H4 (cell line): ENCODE measurements at places on chromosomes 11 and 22. TPM values are rescaled to one million over a fixed set of nuclear protein-coding genes. Genes with fewer than 3 reads are reported as not detected.
A peak's percentile ranks its signal among the peaks of the same experiment; 100 is the strongest.

Gene BEST1
- total RNA-seq, result 0.39 and 0.62 TPM in 2 replicates

Gene MISFA
- total RNA-seq, result 2.8 and 4.3 TPM in 2 replicates

- DNase-seq, result no peak
These were observed 6.3 kb upstream of the ARHGAP8 start for GRCh38 chr22:44745853-44746789.

- peak; percentile 66 for DNase-seq
These were observed 5.6 kb upstream of the TMA7B start for GRCh38 chr22:39954584-39955055.

DNA sequence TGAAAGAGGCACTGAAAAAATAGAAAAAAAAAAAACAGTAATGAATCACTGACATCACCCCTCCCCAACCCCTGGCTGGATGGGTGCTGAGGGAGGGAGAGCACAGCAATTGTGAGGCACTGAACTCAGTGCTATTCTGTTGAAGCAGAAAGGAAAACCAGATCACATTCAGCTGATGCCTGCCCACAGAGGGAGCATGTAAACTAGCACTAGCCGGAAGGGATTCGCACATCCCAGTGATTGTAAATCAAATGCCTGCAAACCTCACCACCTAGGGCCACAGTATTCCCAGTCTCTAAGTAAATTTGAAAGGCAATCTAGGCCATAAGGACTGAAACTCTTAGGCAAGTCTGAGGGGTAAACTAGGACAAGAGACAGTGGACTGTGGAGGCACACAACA is 772.0 kb upstream of the CCDC179 start:
- no peak for DNase-seq

Gene RIMBP3C
- 0.27 and 0.31 TPM in 2 replicates for total RNA-seq

DNA sequence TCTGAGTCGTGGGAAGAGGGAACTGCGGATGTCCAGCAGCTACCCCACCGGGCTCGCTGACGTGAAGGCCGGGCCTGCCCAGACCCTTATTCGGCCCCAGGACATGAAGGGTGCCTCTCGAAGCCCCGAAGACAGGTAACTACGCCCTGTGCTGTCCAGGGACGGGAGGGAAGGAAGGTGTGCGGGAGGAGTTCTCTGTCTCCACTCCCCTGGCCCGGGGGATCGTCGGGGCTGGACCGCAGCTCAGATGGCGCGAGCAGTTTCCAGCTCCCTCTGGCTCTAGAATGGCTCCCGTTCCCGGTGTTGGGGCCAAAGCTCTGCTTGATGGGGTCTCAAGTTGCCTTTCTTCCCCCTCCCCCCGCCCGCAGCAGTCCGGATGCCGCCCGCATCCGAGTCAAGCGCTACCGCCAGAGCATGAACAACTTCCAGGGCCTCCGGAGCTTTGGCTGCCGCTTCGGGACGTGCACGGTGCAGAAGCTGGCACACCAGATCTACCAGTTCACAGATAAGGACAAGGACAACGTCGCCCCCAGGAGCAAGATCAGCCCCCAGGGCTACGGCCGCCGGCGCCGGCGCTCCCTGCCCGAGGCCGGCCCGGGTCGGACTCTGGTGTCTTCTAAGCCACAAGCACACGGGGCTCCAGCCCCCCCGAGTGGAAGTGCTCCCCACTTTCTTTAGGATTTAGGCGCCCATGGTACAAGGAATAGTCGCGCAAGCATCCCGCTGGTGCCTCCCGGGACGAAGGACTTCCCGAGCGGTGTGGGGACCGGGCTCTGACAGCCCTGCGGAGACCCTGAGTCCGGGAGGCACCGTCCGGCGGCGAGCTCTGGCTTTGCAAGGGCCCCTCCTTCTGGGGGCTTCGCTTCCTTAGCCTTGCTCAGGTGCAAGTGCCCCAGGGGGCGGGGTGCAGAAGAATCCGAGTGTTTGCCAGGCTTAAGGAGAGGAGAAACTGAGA is 1.4 kb downstream of the ADM start:
- DNase-seq, result no peak

- DNase-seq, result no peak
These were observed 322.3 kb downstream of the SOX6 start for GRCh38 chr11:16034074-16034473.

GRCh38 chr22:22001664-22002525 is 19.3 kb upstream of the TOP3B start:
- DNase-seq, result no peak

Gene CCDC90B
- total RNA-seq, result 49.8 and 90.9 TPM in 2 replicates

Gene OSM
- total RNA-seq, result not detected in 2 replicates
